Immature natural killer cell (primary cell): ENCODE measurements at places on chromosomes 1 and 21. TPM values are rescaled to one million over a fixed set of nuclear protein-coding genes. Genes with fewer than 3 reads are reported as not detected.

DNA sequence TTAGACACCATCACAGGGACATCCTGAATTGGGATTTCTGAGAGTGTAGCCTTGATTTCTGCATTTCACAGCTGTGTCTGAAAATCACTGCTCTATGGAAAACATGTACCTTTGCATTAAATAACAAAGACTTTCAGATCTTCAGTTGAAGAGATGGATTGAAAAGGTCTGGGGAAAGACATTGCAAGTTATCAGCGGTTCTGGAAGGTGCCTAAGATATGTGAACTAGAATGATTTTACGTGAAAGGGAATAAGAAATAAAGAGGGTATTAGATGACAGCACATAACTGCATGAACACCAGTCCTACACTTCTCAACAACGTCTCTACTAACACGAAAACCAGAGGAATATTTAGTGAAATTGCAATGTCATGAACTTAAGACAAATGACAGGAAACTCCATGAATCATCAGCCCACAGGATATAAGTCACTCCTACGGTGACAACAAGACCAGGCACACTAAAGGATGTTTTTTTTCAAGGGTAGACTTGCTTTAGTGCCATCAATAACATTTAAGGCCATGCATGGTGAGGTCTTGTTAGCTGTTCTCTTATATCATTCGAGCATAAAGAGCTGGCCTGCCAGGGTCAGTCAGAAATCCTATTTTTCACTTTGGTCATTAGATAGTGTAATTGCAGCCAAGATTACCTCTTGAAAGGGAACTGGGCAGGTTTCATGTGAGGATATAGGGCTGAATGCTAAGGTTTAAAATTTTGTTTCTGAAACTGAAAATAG is 283.1 kb downstream of the GRIK1 start:
- DNase-seq, result no peak

- DNase-seq, result no peak
Observed at GRCh38 chr1:240706150-240706935, 94.4 kb upstream of the GREM2 start.

- DNase-seq, result no peak
Observed at GRCh38 chr1:113763661-113764060, 4.4 kb upstream of the PHTF1 start.

The PRELP gene
- polyA plus RNA-seq, result not detected

The DCST1 gene
- polyA plus RNA-seq, result not detected

GRCh38 chr1:206442101-206442500 is 28.2 kb upstream of the IKBKE start:
- no peak for DNase-seq

- DNase-seq, result no peak
Observed at GRCh38 chr1:231493421-231494185, 34.9 kb upstream of the TSNAX start.

The SLC44A3 gene
- not detected for polyA plus RNA-seq

The SLAMF9 gene
- polyA plus RNA-seq, result not detected

DNA sequence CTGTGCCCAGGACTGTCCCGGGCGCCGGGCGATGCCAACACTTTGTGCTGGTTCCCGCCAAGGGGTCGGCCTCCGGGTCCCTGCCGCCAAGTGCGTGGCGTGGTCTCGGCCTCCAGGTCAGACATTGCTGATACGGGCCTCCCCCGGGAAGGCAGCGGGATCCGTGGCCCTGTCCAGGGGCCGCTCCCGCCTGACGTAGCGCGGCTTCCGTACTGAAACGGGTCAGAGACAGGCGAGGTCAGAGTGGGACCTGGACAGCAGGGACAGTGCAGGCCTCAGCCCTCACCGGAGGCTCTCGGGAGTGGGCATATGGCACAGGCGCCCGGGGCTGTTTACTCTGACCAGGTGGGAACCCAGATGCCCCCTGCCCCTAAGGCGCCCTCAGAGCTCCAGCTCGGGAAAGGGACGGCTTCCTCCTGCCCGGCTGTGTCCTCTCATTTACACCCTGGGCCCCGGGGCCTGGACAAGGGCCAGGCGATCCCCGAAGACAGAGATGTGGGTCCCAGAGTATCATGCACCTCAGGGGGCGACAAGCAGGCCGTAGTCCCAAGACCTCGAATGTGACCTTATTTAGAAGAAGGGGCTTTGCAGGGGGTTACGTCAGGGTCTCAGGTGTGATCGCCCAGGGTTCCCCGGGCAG is 8.8 kb upstream of the RNF223 start:
- no peak for DNase-seq

DNA sequence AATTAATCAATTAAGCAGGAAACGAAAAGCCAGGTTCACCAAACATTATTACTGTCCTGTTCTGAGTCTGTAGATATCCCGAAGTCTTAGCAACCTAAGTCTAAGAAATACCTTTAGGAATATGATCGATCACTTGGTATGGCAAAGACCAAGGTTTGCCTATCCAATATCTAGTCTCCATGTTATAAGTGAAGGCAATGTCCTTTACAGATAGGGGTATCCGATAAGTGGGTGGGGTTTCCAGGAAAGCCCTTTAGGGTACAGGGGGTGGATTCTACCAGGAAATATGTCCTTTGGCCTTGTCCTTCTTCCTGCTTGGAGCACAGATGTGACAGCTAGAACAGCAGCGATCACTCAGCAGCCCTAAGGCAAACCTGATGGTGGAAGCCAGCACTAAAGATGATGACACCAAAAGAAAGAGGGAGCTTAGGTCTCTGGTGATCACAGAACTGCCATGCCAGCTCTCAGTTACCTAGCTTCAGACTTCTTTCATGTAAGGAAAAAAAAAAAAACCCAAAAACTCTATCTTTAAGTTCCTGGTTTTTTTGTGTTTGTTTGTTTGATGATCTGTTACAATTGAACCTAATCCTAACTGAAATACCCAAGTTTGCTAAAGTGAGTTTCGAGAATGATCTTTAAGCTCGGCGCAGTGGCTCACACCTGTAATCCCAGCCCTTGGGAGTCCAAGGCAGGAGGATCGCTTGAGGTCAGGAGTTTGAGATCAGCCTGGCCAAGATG is 40.8 kb downstream of the DSTYK start:
- DNase-seq, result no peak

GRCh38 chr1:52234708-52235107 is 92.8 kb downstream of the ZFYVE9 start:
- DNase-seq, result no peak

GRCh38 chr1:72567521-72567920 is 285.2 kb upstream of the NEGR1 start:
- DNase-seq, result no peak

DNA sequence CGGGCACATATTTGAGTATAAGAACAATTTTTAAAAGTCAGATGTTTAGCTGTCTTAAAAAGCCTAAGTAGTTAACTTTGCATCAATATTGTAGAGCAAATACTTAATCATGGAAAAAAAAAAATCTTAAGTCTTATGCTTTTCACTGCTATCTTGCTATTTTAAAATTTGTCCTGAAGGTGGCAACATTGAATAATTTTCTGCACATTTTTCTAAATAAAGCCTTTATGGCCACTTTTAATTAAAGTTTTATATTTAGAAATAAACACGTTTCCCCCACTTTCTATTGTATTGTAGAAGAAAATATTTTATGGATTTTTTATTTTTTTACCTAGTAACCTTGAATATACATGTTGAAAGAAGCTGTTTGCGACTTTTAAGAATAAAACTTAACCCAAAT is 198.8 kb downstream of the AMY1C start:
- peak; percentile 14 for DNase-seq

DNA sequence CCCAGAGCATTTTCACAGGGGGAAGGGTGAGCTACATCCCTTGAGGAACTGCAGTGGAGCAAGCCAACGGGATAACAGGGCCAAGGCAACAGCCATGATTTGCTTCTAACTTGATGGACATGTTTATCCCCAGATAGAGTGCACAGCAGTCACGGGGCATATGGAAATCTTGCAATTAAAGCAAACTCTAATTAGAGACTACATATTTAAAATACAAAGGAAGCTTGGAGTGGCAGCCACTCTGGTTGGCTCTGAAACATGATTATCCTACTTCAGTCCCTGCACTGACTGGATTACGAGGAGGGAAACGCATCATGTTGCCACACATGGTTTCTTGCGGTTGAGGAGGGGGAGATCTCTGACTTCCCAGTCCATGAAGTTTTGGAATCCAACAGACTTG is 60.8 kb downstream of the BEND5 start:
- no peak for DNase-seq

DNA sequence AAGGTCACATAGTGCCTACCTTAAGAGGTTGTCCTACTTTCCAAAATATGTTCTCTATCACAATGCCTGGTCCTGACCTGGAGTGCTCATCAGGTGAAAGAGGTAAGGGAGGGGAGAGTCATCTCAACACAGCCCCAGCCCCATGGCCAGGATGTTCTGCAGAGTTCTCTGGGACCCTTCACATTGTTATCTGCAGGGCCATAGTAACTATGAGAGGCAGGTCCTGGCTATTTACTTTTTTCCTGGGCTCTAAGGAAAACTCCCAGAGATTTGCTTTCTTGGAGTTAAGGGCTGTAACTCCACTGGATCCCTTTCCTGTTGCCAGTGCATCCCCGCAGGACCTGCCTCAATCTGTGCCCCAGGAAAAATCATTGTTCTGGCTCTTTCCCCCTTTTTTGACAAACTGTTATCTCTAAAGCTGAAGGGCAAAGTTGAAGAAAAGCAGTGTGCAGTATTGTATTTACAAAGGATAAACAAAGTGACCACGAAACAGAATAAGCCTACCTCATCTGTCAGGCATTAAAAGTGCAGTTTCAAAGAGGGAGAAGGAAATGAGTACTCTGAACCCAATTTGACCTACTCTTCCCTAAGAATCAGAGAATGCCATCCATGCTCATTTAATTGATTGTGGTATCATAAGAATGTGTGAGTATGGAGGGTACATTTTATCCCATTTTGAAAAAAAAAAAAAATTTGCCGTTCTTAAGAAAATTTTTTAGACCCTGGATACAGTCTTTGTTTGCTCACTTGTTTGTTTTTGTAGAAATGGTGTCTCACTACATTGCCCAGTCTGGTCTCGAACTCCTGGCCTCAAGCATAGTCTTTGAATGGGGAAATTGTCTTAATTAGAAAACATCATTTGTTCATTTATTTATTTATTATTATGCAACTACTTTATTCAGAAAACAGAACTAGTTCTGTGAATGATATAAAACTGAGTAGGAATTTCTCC is 149.6 kb downstream of the RHOU start:
- DNase-seq, result no peak

The DNASE2B gene
- polyA plus RNA-seq, result not detected

The ACOT11 gene
- 0.44 TPM for polyA plus RNA-seq

- no peak for DNase-seq
Observed at GRCh38 chr1:102834688-102835320, 273.5 kb downstream of the COL11A1 start.

- no peak for DNase-seq
Observed at GRCh38 chr1:24209097-24209496, 22.0 kb upstream of the IFNLR1 start.

DNA sequence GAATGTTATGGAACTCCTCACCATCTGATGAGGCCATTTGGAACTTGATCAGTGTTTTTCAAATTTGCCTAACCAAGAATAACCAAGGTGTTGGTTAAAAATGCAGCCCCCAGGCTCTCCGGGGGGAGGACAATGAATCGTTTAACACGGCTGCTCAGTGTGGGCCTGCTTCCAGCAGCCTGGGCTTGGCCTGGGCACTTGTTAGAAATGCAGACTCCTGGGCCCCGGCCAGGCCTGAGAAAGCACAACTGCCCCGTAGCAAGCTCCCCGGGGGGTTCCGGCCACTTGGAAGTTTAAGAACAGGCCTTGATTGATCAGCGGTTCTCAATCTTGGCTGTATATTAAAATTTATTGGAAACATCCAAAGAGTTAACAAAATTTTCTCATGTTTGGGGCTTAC is 22.8 kb upstream of the C2CD2 start:
- DNase-seq, result no peak

The KCNJ9 gene
- polyA plus RNA-seq, result not detected

DNA sequence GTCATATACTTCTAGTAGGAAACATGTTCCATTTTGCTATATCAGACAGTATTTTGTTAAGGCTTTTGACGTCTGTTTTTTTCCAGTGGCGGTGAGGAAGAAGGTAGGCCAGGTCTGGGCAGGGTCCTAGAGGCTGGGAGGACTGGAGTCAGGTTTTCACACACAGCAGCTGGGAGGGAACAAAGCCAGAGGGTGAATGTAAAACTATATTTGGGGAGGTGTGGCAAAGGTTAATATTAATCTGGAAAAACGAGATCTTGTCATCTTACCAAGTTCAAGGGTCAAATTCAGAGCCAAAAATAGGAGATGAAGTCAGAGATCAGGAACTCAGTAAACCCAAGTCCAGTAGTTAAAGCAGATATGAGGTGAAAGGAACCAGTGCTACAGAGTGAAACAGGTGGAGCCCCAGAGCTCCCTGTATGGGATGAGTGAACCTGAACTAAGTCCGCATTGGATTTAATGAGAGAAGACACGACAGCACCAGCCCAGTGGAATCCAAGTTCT is 10.7 kb upstream of the OTUD7B start:
- DNase-seq, result no peak

- DNase-seq, result no peak
Observed at GRCh38 chr1:56958526-56958925, 7.3 kb downstream of the C8B start.

The LINGO4 gene
- not detected for polyA plus RNA-seq

DNA sequence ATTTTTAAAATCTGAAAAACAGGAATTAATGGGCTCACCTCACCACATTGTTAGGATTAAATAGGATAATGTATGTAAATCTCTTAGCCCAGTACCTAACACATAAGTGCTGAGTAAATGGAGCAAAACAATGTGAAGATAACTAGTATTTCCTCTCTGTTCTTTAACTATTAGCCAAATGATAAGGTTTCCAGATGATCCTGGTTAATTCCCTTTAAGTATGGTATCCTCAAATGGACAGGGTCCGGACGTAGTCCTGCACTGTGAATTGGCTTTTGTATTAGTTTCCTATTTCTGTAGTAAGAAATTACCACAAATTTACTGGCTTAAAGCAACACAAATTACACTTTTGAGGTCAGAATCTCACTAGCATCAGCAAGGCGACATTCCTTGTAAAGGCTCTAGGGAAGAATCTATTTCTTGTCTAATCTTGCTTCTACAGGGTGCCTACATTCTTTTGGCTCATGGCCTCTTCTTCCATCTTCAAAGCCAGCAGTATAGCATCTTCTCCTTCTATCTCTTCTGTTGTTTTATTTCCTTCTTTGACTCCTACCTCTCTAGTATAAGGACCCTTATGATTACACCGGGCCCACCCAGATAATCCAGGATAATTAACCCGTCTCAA is 17.1 kb downstream of the SCAF4 start:
- DNase-seq, result no peak

The OLIG1 gene
- polyA plus RNA-seq, result not detected

GRCh38 chr1:215971793-215972441 is 404.8 kb downstream of the KCTD3 start:
- DNase-seq, result no peak

The LCE1F gene
- not detected for polyA plus RNA-seq

DNA sequence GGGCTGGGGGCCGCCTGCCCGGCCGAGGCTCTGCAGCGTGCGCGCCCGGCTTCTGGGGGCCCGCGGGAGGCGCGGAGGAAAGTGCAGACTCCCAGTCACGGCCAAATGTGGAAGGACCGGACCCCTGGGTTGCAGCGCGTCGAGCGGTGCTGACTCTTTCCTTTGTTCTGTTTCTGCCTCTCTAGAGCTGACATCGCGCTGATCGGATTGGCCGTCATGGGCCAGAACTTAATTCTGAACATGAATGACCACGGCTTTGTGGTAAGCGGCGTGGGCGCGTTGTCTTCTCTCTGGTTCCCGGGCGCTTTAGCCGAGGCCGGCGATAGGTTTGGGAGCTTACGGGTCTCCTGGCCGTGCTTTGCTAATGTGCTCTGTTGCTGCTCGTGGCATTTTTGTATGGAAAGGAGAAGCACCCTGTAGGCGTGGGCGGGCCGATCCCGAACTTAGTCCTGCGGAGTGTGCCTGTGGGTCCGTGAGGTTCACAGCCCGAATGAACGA is 629 bp downstream of the PGD start:
- no peak for DNase-seq

The SPATA17 gene
- polyA plus RNA-seq, result not detected
